Activated CD4-positive, alpha-beta T cell treated with anti-CD3 and anti-CD28 coated beads for 4 hours (primary cell): ENCODE measurements at places on chromosomes 7 and 10.

GRCh38 chr7:96686305-96686704 is 23.3 kb downstream of the SEM1 start:
- DNase-seq, result no peak

DNA sequence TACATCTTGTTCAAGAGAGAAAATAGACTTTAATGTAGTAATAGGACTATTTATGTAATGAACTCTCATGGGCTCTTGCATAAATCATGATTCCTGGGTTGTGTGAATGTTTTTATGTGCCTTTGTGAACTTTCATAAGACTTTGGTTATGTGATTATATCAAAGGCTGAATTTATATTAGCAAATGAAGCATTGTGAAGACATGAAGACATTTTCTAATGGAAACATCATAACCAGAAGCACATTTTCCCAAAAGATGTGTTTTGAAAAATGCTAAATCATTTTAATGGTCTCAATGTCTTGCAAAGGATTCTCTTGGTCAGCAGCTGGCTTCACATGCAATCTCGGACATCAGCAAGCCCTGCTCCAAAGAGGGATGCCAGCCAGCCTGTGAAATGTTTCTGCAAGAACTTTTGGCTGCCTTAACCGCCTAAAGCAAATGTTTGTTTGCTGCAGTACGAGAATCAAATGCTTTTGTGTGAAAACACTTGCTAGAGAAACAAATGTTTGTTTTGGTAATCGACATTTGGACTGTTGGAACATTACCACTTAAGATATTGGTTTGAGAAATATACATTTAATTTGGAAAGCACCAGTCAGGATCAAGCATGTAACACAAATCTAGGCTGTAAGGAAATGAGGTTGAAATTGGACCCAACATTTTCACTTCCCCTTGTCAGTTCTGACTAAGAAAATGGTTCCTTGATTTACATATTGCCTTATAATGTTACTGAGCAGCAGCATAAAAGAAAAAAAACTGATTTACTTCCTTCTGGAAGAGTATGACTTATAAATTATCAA is 102.1 kb downstream of the RTKN2 start:
- no peak for DNase-seq

DNA sequence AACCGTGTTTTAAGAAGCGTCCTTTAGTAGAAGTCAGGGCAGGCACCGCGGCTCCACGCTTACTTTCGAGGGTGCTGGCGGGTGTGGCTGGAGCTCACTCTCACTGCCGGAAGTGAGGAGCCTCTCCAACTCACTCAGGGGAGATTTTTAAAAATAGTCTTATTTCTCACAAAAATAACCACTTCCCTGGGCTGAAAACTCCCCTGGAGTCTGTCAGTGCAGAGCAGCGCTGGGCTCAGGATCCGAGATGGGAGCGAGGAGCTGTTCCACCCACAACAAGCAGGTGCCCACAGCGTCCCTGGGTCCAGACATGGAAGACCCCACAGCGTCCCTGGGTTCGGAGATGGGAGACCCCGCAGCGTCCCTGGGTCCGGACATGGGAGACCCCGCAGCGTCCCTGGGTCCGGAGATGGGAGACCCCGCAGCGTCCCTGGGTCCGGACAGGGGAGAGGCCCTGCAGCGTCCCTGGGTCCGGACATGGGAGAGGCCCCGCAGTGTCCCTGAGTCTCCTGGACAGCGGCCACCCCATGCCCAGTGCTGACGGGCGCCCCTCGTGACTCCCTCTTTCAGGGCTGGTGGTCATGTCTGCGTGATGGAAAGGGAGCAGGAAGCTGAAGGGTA is 51.2 kb downstream of the VIPR2 start:
- DNase-seq, result no peak

- DNase-seq, result no peak
Observed at GRCh38 chr7:158753900-158754299, 49.3 kb upstream of the NCAPG2 start.

GRCh38 chr7:142774826-142775225 is 4.1 kb downstream of the PRSS2 start:
- no peak for DNase-seq

DNA sequence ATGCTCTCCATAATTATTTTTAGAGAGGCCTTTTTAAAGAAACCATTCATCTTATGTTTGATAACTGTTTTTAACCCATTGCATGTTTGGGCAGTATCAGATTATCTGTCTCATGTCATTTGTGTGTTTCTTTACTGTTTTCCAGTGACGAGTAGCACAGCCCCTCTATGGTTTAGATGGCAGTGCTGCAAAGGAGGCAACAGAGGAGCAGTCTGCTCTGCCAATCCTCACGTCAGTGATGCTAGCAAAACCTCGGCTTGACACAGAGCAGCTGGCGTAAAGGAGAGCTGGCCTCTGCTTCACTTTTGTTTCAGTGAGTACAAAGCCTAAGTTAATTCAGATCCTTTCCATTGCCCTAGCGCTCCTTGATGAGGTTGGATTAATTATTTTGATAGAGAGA is 80.4 kb upstream of the GARIN1A start:
- DNase-seq, result no peak

DNA sequence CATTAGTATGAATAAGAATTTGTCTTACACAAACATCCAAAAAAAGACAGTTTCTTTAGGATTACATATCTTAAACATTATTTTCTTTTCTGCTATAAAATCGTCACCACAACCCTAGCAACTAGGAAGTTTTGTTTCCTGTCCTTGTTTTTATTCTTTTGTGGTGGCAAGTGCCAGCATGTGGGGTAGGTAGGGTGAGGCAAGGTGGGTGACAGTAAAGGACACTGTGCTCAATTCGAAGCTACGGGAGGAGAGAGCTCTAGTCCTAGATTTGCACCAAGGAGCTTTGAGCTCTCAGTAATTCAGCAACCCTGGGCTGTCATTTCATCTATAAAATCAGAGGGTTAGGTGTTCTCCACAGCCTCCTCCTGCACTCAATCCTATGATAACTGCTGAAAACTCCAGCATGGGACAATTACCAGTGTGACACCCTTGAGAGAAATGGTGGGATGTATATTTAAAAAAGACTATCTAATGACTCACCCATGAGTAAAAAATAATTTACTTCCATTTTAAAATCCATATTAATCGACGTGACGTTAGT is 187.1 kb downstream of the FAM107B start:
- no peak for DNase-seq

DNA sequence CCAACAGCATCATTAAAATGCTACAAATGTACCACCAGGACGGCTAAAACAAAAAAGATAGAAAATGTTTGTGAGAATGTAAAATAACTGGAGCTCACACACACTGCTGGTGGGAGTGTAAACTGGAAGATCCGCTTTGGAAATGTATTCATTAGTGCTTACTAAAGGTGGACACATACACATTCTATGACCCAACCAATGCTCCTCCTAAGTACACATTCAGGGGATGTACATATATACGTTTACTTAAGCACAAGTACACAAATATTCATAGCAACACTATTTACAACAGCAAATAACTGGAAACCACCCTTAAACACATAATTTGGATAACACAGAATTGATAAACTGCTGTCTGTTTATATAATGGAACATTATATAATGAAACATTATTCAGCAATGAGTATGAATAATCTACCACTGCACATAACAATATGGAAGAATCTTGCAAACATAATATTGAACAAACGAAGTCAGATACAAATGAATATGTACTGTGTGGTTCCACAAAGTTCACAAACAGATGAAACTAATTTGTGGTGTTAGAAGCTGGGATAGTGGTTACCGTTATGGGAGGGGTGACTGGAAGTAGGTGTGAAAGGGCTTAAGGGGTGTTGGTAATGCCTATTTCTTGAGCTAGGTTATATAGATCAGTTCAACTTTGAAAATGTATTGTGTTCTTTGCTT is 52.1 kb downstream of the STRA8 start:
- DNase-seq, result no peak

GRCh38 chr7:17037356-17037755 is 155.6 kb upstream of the AGR3 start:
- no peak for DNase-seq

DNA sequence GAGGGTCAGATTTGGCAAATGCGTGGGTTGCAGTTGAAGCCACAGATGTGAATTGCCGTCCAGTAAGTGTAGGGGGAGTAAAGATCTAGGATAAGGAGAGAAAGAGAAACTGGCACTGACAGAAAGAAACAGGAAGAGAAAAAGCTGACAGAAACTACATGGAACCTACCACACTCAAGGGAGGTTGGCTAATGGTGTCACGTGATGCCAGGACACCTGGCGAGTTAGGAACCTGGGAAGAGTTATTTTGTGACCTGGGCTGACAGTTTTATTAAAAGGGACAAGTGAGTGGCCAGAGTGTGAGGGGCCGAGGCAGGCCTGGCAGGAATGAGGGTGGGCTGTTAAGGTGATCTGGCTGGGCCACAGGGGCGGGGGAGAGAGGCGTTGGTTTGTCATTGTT is 188.7 kb downstream of the ADARB2 start:
- DNase-seq, result no peak

DNA sequence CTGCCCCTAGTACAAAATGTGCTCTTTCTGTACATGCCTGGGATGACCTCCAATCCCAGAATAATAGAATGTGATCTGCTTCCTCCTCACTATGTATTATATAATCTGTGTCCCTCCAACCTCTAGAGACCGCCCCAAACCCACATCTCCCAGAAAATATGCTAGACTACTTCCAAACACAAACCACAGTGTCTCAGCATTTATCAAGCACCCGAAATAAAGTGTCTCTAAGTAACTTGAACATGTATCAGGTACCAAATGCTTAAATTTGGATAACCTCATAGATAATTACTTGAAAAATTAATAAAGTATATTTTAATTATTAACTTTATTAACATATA is 16.1 kb downstream of the LYZL1 start:
- no peak for DNase-seq

DNA sequence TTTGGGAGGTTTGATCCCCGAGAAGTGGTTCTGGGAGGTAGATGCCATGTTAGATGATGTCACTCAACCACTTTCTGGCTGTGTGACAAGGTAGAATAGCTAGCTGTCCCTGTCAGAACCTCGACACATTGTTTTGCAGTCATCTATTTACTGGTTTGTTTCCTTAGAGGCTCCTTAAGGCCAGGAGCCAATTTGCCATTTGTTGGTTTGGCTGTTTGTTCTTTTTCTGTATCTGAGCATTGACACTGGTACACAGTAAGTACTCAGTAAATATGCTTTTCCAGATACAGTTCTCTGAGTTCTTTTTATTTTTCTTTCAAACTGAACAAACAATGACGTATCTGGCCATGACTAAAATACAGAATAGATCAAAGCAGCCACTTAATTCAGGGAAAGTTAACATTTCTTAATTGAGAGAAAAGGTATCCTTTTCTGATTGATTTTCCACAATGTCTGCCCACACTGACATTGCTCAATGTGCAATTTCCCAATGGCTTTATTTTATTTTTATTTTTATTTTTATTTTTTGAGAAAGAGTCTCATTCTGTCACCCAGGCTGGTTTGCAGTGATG is 121.6 kb downstream of the SPAG6 start:
- no peak for DNase-seq

DNA sequence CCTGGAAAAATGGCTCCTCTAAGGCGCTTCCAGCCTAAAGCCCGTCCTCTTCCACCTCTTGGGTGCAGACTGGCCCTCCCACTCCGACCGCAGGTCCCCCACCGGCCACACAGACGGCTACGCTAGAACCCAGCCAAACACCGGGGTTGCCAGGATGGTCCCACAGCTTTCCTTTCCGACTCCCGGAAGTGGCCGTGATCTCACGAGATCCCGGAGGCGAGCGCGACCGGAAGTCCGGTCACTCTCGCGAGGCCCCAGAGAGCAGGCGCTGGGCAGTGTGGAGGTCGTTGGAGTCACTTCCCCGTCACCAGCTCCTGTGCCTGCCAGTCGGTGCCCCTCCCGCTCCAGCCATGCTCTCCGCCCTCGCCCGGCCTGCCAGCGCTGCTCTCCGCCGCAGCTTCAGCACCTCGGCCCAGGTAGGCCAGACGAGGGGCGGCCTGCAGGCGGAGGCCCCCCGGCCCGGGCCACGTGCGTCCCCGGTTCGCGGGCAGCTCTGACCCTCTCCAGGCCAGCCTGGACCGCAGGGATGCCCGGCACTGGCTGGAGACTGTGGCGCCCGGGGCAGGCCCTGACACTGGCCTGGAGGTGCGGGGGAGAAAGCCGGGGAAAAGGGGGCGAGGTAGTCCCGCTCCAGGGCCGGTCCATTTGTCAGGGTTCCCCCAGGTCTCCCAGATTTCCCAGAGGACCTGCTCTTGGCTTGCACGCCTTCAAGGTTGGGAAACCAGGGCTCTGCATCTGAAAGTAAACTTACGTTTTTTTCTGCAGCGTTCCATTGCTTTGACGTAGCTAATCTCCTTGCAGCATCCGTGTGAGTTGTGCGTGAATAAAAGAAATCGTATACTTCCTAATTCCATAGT is at the start of the genes MDH2 and STYXL1:
TSS of gene MDH2 (plus strand) at position 296 of the 857 bp plus-strand sequence. CDS start at position 351, 55 bp downstream.
TSS of gene STYXL1 (minus strand) at position 190 of the 857 bp plus-strand sequence. CDS start 17,477 bp downstream, outside the sequence.
- DNase-seq, result peak; percentile 82

- DNase-seq, result no peak
Observed at GRCh38 chr7:103772171-103772773, 217.2 kb downstream of the RELN start.

- no peak for DNase-seq
Observed at GRCh38 chr10:50498465-50498864, 125.3 kb downstream of the SGMS1 start.

DNA sequence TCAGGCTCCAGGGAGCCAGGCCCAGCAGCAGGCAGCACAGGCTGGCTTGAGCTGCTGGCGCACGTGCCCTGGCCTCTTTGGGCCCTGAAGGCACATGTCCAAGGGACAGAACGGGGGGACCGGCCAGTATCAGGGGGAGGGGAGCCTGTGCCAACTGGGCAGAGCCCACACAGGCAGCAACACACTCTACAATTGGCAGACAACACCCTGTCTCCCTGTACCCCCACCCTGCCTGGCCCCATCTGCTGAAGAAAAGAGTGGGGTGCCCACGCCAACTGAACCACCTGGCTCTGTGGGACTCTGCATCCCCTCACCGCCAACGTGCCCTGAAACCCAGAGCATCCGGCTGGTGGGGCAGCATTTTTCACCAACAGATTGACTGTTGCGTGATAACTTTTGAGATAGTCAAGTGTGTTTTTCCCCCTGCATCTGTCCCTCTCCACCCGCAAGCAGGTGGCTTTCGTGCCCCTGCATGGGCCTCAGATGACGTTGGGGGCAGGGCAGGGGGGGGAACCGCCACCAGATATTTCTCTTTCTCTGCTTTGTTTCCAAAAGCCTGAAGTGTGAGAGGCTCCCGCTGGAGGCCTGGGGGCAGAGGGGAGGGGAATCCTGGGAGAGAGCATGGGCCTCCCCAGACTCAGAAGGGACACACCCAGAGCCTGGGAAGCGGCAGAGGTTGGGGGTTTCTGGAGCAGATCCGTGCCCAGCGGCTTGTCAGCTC is 21.8 kb downstream of the SLIT1 start:
- no peak for DNase-seq

DNA sequence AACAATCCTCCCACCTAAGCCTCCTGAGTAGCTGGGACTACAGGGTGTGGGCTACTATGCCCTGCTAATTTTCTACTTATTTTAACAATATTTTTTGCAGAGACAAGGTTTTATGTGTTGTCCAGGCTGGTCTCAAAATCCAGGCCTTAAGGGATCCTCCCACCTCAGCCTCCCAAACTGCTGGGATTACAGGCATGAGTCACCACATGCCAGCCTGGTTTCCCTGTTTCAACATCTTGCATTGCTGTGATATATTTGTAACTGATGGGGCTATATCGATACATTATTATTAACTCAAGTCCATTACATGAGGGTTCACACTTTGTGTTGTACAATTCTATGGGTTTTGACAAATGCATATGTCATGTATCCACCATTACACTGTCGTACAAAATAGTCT is 41.9 kb upstream of the OGDHL start:
- DNase-seq, result no peak

- DNase-seq, result no peak
Observed at GRCh38 chr7:130982160-130982638, 248.2 kb upstream of the KLF14 start.

- no peak for DNase-seq
Observed at GRCh38 chr7:45897042-45897690, 8.9 kb downstream of the IGFBP1 start.

- no peak for DNase-seq
Observed at GRCh38 chr7:151140826-151141225, 26.7 kb downstream of the GBX1 start.
